ENCODE measurements at places on chromosomes 13 and 19. TPM values are rescaled to one million over a fixed set of nuclear protein-coding genes. Genes with fewer than 3 reads are reported as not detected.

SEMA6B gene
- total RNA-seq, result not detected

ABCC4 gene
- total RNA-seq, result 6.1 TPM

GRCh38 chr13:111022241-111022640 lies 92.9 kb upstream of the ARHGEF7 start:
- no peak for DNase-seq

- no peak for DNase-seq
Measured at GRCh38 chr13:95067303-95067702, 233.9 kb downstream of the ABCC4 start.

DNA sequence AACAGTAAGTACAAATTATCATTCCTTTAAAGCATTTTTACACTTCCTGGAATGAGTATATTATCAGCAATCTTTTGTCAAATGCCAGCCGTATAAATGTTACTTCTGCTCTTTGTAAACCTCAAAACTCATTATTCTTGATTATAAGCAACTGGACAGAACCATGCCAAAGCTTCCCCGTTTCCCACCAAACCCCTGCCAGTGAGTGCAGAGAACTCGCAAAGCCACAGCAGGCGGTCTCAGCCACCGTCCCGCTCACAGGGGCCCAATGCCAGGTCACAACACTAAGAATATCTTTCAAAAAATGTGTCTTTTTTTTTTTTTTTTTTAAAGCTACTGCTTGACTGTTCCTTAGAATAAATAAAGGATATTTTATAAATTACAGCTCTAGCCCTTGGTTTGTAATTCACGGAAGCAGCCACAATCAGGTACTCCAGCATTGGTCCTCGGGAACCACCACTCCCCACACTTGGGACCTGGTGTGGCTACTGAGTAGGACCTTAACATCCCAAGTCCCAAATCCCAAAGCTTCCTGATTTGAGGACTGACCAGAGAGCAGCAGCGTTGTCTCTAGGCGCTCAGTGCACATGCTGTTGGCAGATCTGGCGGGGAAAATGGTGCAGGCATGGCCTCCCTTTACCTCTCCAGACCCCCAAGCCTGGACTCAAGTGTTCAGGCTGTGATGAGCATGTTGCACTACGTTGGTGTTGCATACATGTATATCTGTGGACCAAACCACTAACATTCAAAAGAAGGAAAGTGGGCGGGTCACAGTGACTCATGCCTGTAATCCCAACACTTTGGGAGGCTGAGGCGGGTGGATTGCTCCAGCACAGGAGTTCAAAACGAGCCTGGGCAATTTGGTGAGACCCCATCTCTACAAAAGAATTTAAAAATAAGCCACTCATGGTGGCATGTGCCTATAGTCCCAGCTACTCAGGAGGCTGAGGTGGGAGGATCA lies 19.0 kb downstream of the KCTD15 start:
- no peak for DNase-seq

- DNase-seq, result no peak
Measured at GRCh38 chr13:27211771-27212364, 39.5 kb upstream of the RPL21 start.

- DNase-seq, result no peak
Measured at GRCh38 chr13:101425623-101426022, 9.3 kb upstream of the NALCN start.

DNA sequence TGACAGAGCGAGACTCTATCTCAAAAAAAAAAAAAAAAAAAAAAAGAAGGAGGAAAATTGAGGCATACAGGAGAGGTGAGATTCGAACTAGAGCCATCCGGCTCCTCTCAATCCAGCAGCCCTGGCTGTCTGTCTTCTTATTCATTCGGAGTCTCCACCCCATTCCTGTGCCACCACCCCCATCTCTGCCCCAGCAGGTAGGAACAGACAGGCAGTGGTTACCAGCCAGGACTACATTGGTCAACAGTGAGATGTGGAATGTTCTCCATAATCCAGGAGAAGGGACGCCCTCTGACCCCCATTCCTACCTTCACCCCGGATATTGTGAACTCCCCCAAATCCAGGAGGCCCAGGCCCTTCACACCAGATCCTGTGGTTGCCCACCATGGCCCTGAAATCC lies 6.6 kb upstream of the S1PR2 start:
- no peak for DNase-seq

GRCh38 chr13:109843695-109844094 lies 57.3 kb upstream of the IRS2 start:
- no peak for DNase-seq

DNA sequence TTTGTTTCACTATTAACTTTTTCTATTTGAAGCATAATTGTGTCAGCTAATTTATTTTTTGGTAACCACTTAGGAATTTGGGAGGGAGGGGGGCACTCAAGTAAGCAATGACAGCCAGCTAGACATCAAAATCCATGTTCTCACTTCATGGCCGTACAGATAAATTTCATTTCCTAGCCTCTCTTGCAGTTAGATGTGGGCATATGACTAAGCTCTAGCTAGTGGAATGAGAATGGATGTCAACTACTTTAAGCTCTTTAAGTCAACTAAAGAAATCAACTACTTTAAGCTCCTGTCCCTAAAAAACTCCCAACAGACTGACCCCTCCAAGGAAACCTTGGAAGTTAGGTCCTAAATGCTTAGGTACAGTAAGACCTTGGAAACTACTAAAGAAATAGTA lies 92.0 kb downstream of the KCNRG start:
- no peak for DNase-seq

DNA sequence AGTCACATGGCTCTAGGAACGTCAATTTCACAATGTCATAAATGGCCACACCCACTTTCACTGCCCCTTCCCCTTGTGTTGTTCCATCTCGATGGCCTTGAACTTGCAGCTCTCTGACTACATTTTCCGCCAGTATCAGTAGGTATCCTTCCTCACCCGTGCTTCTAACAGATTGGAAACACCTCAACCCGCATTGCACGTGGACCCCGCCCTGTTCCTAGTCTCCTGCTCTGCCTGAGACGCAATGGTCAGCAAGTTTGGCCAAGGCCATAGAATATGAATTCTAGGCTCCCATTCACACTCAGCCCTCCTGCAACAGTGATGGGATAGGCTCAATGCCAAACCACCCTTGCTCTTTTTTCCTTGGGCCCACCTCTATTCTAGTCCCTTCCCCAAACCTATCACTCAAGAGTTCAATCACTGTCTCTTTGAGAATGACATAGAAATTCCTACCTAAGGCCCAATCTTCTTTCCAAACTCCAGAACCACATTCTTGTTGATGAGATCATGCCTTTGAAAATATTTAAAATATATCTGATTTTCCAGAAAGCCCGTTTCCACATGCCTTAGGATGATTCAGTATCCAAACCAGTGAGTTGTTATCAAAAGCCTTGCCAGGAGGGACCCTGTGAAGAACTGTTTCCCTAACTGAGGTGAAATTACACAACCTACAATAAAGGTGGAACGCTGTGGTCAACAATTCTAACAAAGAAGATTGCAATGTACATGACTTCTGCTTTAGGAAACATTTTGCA lies 334.6 kb downstream of the MYO16 start:
- DNase-seq, result no peak

- DNase-seq, result no peak
Measured at GRCh38 chr19:16620018-16620417, 8.0 kb downstream of the MED26 start.

- no peak for DNase-seq
Measured at GRCh38 chr13:39777527-39778061, 122.1 kb downstream of the COG6 start.

DNA sequence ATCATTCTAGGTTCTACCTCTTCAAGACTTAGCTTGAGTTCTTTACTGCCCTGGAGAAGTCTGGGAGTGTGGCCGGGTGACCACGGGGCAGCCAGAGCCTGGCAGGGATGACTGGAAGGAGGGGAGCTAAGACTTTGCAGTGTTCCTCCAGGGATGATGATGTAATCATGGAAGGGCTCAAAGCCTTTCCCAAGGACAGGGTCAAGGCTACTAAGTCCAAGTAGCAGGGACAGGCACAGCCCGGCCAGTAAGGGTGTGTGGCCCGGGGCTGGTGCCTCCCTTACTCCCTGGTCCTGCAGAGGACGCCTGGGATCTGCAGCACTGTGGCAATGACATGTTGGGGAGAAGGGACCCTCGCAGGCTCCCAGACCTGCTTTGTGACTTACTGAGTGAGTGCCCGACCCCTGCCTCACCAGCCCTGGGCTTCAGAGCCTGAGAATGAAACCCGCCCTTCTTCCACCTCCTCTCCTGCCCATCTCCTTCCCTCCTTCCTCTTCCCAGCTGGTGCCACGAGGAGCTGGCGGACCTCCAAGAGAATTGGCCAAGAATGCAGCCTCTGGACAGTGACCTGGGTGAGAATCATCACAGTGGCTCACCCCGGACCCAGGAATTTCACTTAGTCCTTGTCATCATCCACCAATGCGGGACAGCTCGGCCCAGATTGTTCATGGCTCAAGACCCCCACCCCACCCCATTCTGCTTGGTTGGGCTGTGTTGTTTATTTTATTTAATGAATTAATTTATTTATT lies 15.6 kb upstream of the FBXO17 start:
- DNase-seq, result no peak

DNA sequence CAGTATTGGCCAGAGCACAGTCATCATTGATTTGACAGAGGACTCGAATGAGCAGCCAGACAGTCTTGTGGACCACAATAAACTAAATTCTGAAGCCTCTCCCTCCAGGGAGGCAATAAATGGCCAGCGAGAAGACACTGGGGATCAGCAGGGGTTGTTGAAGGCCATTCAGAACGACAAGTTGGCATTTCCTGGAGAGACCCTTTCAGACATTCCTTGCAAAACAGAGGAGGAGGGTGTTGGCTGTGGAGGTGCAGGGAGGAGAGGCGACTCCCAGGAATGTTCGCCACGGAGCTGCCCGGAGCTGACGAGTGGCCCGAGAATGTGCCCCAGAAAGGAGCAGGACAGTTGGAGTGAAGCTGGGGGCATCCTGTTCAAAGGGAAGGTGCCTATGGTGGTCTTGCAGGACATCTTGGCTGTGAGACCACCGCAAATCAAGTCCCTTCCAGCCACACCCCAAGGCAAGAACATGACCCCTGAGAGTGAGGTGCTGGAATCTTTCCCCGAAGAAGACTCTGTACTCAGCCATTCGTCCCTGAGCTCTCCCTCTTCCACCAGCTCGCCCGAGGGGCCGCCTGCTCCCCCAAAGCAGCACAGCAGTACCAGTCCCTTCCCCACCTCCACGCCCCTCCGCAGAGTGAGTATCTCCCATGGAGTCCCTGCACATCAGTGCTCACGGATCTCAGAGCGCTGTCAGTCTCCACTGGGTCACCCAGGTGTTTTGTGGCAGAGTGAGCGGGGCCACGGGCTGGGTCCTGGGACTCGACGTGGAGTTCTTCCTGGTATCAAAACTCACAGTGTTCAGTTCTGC lies 6.9 kb downstream of the CHAF1A start:
- no peak for DNase-seq

GRCh38 chr13:37709318-37709717 lies 110.8 kb upstream of the POSTN start:
- DNase-seq, result no peak

DNA sequence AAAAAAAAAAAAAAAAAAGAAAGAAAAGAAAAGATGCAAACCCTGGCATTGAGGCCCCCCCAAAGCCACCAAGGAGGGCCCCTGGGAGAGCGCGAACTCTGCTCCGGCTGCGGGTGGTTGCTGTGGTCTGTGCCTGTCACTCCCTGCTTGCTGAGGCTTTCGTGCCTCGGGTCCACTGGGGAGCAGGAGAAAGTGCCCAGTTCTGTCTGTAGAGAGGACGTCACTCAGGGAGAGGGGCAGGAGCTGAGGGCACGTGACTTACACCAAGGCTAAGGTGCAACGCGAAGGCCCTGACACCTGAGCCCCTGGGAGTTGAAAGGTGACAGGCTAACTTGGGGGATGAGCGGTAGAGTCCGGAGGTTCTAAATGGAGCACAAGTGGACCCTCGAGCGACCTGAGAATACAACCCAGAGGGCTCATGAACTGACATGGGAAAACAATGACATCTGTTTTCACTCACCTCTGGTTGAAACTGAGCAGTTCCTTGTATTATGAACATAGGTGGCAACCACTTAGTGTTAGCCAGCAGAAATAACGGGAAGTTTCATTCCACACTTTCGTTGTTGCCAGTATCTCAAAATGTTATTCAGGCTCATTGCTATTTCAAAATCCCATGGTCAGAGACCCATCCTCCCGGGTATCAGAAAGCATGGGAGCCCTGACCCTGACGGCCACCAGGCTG lies 69.2 kb upstream of the TM9SF2 start:
- peak; percentile 25 for DNase-seq

- DNase-seq, result no peak
Measured at GRCh38 chr13:22357132-22357531, 686.3 kb downstream of the FGF9 start.

DNA sequence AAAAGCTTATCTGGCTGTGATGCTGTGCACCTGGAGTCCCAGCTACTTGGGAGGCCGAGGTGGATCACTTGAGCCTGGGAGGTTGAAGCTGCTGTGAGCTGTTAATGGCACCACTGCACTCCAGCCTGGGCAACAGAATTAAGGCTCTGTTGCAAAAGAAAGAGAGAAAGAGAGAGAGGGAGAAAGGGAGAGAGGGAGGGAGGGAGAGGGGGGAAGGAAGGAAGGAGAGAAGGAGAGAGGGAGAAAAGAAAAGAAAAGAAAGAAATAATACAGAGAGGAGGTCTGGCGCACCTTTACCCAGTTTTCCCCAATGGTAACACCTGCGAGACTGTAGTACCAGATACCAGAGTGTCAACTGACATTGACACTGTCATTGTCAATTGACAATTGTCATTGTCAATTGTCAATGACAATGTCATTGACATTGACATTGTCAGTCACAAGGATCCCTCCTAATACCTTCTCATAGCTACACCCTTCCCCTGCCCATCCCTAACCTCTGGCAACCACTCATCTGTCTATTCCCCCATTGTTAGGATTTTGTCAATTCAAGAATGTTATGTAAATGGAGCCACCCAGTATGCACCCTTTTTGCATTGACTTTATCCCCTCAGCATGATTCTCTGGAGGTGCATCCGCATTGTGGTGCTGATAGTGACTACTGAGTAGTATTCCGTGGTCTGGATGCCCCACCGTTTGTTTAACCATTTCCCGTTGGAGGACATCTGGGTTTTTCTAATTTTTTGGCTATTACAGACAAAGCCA lies 21.3 kb downstream of the PAK4 start:
- DNase-seq, result no peak

All from activated CD8-positive, alpha-beta T cell treated with anti-CD3 and anti-CD28 coated beads, Interleukin-2, amount 10 ng/mL, durations not matched to agents 7 days and 5 days (primary cell).